ENCODE measurements at places on chromosomes 1 and 21.

- DNase-seq = no peak
Measured at GRCh38 chr21:35156293-35157278, 107.5 kb upstream of the RUNX1 start.

DNA sequence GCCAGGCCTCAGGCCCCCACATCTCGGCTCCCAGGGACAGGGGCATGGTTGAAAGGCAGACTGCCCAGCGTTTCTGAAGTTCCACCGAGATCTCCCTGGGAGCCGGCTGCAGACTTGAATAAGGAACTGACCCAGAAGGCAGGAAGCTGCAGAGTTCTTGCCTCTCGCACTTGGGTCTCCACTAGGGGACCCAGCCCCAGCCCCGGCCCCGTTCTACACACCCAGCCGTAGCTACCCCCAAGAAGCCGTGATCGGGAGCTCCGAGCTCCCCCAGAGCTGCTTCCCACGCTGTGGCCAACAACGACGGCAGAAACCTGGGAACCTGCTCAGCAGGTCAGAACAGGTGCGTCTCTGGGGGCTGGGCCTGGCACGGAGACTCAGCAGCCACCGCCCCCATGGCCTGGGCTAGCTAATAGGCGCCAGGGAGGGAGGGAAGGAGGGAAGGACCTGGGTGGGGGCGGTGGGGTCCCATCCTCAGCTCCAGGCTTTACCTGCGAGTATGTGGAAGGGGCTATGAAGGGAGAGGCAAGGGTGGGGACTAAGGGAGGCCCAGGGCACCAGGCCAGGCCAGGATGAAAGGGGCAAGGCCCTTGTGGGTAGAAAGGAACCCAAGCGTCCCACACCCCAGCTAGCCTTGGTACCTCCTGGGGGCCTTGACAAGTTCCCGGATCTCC is at the start of gene NECTIN4:
NECTIN4 (minus strand) TSS at position 308 of the 674 bp plus-strand sequence; CDS start at position 46, 262 bp downstream.
- no peak for DNase-seq

GRCh38 chr1:5725406-5725805 is 266.8 kb downstream of the NPHP4 start:
- no peak for DNase-seq

DNA sequence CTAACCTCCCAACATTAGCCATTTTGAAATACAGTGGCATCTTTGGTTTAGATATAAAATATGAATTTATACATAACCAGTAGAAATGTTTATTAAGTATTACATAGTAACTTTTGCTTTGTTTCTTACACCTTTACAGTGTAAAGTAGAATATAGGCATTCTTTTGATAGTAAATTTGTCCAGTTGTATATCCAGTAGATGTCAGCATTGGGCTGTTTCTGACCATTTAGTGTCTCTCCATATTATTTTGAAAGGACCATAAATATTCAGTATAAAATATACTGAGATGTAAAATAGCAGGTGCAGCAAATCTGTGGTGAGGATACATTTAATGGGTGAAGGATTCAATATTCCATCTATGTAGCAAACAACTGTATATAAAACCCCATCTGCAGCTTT is 115.8 kb upstream of the ZRANB2 start:
- peak; percentile 17 for DNase-seq

- no peak for DNase-seq
Measured at GRCh38 chr1:87170157-87170556, 158.5 kb upstream of the LMO4 start.

- no peak for DNase-seq
Measured at GRCh38 chr1:111496398-111496797, 7.0 kb downstream of the ADORA3 start.

DNA sequence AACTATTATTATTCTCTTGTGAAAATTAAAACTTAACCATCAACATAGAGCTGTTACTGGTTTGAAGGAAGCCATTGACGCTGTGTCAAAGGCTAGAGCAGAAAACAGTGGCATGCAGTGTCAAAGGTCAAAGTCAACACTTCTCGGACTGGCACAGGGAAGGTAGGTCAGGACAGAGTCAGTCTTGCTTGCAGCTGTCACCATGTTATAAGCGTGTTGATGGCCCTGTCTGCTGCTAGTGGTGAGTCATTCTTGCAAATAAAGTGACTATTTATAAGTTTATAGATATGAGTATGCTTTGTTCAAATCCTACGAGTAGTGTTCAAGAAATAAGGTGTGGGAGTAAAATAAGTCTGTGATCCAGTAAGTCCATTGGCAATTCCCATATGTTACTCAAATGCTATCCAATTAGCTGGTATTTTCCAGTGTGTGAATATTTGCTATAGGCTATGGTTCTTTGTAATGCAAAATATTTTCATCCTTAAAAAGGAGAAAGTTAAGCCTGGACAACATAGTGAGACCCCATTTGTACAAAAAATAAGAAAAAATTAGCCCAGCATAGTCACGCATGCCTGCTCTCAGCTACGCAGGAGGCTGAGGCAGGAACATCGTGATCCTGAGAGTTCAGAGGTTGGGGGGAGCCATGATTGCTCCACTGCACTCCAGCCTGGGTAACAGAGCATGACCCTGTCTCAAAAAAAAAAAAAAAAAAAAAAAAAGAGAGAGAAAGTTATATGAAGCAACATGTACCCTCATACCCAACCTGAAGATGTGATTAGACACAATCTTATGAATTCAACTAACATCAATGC is 26.3 kb upstream of the TINAGL1 start:
- peak; percentile 40 for DNase-seq

Data from NAMALWA (cell line).